ENCODE measurements at places on chromosomes 4 and X.

DNA sequence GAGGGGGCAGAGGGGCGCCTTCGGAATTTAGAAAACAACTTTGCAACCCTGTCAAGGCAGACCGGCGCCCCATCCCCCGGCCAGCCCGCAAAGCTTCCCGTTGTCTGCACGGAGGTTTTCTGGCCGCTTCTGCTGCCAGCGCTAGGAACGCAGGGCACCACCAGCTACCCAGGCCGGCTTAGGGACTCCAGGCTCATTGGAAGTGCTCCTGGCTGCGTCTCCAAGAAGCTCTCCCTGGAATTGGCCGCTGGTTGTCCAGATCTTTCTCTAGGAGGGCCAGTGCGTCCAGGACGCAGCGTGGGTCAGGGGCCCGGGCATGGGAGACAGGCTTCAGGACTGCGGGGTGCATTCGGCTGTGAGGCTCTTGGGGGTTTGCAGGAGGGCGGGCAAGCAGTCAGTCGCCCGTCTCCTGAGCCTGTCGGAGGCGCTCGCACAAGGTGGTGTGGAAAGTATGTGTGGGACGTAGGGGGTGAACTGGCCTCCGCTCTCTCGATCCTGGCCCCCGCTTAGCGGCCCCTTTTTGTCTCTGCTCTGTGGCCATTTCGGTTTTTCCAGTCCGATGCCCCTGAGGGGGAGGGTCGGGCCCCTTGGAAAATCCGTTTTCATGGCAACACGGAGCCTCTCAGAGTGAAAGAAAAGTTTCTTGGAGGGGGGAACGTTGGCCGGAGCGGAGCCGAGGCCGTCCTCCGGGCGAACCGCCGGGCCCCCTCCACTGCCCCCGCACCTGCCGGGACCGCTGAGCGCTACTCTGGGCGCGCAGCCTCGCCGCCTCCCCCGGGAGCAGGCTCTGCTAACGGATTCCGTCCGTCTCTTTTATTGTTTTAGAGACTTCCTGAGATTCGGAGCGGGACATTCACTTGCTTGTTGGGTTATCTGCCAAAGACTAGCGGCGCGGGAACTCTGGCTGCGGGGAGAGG, 810 bp upstream of the SOX3 start:
- peak; percentile 8 for DNase-seq

DNA sequence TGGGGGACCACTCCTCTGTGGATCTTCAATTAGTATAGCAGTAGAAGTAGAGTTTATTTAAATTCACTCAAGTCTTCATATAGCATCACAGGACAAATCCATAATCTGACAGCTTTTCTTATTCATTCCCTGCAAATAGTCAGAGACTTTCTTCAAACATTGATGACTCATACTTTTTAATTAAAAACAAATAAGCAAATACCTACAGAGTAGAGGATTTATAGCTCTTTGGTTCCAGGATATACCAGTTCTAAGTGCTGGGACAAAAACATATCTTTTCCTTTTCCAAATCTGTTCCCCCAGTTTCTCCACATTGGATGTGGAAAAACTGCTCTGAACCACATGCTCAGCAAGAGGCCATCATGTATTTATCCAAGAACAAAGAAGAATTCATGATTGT, 24.1 kb downstream of the EMCN start:
- DNase-seq, result no peak

GRCh38 chrX:43218198-43218597, 437.9 kb upstream of the MAOA start:
- no peak for DNase-seq

DNA sequence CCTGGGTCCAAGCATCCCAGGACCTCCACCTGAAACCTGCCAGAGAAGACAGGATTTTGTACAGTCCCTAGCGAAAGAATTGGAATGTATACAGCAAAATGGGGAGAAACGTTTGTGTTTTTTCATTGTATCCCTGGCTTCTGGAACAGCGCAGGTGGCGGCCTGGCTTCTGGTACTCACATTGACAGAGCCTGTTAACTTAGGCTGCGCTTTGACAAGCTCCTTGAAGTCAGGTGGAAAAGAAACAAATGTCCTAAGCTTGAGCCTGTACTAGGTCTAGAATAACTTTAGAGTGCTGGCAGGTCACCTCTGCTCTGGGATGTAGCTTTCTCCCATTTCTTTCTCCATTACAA, 343.7 kb upstream of the KLF3 start:
- DNase-seq, result no peak

- no peak for DNase-seq
These were observed 25.4 kb upstream of the ARSD start for GRCh38 chrX:2954541-2954940.

- DNase-seq, result no peak
These were observed 183.9 kb downstream of the CPEB2 start for GRCh38 chr4:15186149-15186548.

GRCh38 chr4:176839656-176840055, 46.9 kb upstream of the VEGFC start:
- no peak for DNase-seq

DNA sequence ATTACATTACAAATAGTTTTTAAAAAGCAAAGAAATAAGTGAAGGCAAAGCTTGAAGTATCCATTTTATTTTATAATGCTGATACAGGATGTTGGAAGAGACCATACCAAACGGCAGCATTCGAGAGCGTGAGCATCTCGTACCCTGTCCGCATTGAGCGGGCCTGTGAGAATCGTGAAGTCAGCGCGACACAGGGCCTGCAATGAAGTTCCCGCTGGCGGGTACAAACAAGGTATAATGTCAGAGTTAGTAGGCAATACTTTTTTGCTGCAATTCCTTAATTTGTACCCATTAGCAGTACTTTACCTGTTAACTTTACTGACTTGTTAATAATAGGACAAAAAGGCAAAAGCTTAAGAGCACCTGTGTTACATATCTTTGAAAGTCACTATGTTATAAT, 19.0 kb downstream of the HNRNPD start:
- DNase-seq, result no peak

- DNase-seq, result no peak
These were observed 6.4 kb upstream of the SCML2 start for GRCh38 chrX:18360867-18361266.

GRCh38 chrX:135454816-135455215, 33.1 kb downstream of the SMIM10L2A start:
- DNase-seq, result no peak

DNA sequence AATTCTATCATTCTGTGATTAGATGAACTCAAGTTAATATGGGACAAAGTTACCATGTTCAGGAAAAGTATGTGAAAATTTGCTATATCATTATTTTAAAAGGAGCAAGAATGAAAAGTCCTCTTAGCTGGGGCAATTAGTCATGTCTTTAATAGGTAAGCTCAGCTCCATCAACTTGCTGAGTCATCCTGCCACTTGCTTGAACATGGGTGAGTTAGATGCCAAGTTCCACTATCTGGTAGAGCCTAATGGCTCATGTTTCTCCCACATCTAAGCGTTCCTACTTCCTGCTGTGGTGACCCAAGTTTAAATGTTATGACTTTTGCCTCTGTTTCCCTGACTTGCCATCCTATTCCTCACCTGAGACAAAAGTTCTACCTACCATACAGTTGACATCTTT, 276.8 kb downstream of the ZNF674 start:
- no peak for DNase-seq

DNA sequence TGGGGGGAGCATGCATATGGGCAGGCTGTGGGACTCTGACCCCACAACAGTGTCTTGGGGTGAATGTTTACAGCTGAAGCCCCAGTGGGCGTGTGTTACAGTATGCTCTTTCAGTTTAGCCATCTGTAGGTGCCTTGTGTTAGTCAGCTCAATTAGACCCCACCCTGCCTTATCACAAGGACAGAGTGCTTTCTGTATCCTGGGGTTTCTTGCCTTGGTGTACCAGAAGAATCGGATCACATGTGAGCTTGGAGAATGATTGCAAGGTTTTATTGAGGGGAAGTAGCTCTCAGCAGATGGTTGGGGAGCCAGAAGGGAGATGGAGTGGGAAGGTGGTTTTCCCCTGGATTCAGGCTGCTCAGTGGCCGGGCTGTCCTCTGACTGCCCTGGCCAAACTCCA, 27.3 kb downstream of the SH3BGRL start:
- no peak for DNase-seq

GRCh38 chrX:115559672-115560071, 1.3 kb upstream of the PLS3 start:
- DNase-seq, result no peak

DNA sequence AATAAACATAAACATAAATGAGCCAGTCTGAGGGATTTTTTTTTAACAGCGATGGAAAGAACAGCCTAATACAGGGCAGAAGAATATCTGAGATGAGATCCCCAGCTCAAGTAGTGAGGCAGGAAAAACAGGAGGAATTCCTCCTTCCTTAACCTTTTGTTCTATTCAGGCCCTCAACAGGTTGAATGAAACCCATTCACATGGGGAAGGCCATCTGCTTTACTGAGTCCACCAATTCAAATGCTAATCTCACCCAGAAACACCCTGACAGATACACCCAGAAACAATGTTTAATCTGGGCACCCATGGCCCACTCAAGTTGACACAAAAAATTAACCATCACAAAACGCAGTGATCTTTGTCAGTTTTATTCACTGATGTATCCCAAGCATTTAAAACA, 45.5 kb downstream of the SMIM31 start:
- DNase-seq, result no peak

DNA sequence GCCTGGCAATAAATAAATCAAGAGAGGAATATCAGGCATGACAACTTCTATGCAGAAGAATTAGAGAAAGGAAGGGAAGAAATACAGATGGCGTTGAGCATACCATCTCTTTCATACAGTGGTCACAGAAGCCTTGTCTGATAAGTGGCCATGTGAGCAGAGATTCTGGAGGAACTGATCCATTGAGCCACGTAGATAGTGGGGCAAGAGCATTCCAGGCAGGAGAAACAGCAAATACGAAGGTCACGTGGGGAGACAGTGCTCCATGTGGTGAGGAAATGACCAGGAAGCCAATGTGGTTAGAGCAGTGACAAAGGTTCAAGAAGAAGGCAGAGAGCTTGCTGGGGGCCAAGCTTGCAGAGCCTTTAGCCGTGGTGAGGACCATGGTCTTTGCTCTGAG, 226.7 kb upstream of the NOCT start:
- DNase-seq, result no peak

DNA sequence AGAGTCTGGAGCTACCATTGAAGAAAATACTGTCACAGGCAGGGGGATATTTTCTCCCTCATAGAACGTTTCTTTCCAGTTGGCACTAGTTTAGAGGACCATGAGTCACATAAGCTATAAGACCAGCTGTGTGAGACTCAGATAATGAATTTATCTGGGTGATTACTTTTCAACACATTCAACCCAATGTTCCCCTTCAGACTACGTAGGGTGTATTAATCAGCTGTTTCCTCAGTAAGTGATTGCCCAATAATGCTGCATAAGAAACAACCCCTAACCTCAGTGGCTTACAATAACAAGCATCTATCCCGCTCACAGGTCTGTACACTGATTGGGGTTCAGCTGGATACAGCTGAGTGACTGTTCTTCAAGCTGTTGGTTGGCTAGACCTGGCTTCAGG, 38.1 kb downstream of the CBLL2 start:
- no peak for DNase-seq

GRCh38 chrX:153973127-153974002, 811 bp downstream of the TMEM187 start:
- no peak for DNase-seq

DNA sequence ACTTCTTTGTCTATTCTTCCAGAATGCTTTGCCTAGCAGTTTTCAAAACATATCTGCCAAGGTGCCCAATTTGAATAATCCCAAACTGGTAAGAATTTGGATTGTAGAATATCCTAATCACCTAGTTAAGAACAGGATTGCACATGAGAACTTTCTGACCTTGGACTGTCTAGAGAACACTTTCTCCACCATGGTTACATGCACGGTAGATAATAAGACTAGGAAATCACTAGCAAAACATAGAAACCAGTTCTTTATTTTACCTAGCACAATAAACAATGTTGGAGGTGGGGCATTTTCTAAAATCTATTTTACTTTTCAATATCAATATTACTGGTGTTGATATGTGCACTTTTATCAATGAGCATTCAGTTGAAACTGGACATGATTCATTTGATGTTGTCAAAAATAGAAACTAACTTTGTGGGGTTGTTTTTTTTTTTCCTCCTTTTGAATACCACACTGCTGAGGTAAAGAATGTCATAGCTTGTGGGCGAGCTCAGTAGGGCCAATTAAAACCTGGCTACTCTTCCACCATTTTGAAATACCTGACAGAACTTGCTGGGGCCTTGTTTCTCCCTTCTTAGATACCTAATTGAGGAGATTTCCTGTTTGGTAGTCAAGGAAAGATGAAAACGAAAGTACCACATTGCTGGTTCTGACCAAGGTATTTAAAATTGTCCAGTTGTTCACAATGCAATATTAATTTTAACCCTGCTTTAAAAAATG, 10.4 kb downstream of the MID1IP1 start:
- DNase-seq, result no peak

DNA sequence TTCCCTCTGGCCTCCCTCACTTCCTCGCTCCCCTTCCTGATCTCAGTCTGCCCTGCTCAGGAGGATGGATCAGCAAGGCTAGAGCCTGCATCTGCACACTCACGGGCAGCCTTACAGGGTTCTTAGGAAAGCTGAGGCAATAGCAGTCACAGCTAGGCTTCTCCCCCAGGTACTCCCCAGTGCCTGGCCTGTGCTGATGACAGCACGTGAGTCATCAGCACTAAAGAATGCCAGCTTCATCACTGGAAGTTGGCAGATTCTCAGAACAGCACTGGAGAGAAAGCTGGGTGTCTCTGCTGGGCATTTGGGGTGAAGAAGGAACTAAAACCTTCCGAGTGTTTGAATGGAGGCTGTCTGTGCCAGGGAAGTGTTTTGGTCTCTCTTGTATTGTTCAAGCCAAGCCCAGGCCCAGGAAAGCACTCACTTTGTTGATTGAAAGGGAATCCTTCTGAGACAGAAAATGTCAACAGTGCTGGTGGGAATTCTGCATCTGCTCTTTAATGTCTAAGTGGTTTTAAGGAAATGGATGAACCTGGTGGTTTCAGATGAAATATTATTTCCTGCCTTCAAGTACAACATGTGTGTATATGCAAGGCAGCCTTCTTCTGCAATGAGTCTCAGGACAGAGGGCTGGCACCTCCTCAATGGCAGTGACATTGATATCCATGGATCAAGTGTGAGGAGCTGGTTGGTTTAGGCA, 73.0 kb upstream of the SCOC start:
- DNase-seq, result no peak

GRCh38 chr4:76554630-76555029, 119.6 kb downstream of the SHROOM3 start:
- DNase-seq, result no peak

DNA sequence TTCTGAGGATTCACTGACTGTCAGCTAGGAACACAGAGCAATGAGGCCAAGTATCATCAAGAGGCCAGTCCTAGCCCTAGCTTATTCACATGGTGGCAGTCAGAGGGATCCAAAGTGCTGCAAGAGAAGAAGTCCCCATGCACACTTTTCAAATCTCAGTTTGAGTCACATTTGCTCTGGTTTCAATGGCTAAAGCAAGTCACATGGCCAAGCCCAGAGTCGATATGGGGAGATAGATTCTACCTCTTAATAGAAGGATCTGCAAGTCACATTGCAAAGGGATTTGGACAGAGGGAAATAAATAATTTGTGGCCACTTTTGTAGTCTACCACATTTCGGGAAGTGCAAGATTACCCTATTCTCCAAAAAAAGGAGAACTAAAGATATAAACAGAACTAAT, 3.7 kb upstream of the LCORL start:
- no peak for DNase-seq

- no peak for DNase-seq
These were observed 93.0 kb upstream of the MTM1 start for GRCh38 chrX:150475461-150475860.

GRCh38 chrX:72296991-72297390, 8.7 kb downstream of the CITED1 start:
- no peak for DNase-seq

GRCh38 chrX:117645639-117646038, 471.0 kb downstream of the KLHL13 start:
- DNase-seq, result no peak

- no peak for DNase-seq
These were observed 61.8 kb downstream of the C4orf50 start for GRCh38 chr4:5956285-5957021.
